ENCODE measurements at places on chromosomes 7 and 10.
A peak's percentile ranks its signal among the peaks of the same experiment; 100 is the strongest.

DNA sequence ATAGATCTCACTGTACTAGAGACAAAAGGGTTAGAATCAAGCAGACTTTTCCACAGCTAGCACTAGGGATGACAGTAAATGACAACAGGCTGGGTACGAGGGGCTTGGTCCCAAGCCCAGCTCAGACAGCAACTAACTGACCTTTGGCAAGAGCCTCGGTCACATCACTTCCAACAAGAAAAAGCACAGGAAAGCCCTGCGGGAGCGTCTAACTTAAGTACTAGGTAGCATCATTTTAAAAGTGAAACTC is 22.8 kb downstream of the CALML3 start:
- DNase-seq: no peak

DNA sequence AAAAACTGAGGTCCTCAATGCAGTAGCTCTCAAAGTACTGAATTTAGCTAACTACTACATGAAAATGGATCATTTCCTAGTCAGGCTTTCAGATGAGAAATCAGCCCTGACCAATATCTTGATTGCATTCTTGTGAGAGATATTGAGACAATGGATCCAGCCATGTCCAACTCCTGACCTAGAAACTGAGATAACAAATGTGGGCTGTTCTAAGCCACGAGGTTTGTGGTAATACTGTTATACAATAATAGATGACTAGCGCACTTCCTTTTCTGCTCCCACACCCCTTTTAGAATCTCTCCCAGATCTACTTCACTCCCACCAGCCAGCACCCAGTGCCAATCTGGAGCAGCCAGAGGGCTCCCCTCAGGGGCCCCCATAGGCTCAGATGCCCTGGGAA is 209.3 kb upstream of the KMT2E start:
- no peak for DNase-seq

DNA sequence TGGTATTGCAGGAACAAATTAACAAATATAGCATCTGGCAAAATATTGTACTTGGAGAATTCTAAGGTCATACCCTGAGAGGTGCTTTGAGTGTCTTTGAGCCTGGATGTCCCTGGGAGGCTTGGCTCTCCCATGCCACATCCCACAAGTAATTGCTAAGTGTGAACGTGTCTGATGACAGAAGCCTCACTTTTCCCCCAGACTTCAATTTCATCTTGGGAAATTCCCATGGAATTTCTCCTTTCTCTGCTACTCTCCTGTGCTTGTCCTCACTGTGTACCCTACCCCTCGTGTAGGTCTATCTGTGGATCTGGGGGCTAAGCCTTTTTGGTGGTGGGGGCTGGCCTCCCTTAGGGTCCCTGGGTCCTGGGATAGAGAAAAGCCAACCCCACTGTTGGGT is 293.3 kb downstream of the TCF7L2 start:
- DNase-seq: no peak

DNA sequence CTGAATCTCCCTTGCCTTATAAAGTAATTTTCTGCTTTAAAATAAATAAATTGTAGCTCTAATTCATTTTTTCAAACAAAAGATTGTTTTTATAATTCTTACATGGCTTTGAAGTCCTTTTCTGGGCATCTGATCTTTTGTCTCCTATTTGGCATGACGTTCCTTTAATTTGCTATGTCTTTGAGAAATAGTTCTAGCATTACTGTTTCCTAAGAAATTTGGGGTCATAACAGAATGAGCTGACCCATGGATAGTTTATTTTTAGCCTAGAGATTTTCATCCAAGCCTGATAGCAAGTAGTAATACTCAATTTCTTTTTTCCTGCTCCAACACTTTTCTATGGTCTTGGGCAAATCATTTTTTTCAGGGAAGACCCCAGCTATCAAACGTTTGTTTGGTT is 31.4 kb downstream of the CCDC71L start:
- DNase-seq: no peak

- no peak for DNase-seq
Observed at GRCh38 chr7:155580367-155580766, 34.0 kb upstream of the CNPY1 start.

DNA sequence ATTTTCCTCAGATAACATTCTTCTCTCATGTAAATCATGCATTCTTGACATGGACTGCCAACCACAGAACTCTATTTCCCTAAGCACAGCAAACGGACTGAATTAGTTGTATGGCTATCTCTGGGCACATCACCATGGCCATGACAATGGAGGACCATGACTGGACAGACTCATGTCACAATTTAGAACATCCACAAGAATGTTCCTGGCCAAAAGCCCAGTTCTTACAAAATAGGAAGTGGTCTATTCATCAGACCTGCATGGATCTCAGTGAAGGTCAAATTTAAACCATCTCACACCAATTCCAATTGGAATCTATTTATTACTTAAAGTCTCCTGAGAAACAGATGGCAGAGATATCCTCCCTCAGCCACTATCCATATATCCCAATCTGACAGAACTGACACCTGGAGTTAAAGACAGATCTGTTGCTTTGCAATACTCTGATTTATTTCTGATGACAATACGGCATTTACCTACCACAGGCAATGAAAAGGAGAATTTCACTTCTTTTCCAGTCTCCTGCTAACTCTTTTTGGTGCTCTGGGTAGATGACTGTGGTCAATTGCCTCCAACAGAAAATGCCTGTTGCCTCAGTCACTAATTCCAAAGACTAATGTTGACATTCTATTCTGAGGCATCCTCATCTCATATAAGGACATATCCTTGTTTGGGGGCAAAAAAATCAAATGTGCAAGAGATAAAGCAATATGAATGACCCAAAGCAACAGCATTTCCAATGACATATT is 254.8 kb downstream of the HTR7 start:
- DNase-seq: no peak

DNA sequence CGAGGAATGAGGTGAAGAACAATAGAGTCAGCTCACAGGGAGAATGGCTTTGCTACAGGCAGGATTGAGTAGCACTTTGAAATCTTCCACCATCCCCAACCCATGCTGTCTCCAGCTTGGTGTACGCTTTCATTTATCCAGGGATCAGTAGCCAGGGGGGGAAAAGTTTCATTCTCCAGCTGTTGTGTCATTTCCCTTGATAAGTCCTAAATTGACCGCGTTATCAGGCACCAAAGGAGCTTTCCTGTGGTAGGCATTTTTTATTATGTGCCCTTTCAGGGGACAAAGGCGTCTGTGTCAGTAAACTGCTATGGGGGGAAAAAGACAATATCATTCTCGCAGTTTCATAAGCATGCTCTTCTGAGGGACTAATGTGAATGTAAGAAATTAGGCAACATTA is 106.6 kb upstream of the YAE1 start:
- DNase-seq: no peak

- no peak for DNase-seq
Observed at GRCh38 chr7:17333221-17333620, 34.8 kb downstream of the AHR start.

DNA sequence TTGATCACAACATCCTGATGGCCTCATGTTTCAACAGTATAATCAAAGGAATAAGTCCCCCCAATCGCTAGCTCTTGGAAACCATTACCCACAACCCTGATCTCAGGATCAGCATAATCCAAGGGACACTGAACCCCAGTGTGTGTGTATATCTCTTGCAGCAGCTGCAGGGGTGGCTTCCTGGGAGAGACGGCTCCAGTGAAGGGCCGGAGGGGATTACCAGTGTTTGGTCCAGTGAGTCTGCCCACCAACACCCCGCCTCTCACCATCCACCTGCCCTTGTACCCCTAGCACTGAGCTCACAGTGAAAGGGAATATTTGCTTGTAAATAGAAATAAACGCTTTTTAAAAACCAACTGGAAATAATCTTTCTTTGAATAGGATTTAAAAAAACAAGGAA is 63.1 kb downstream of the FAM53B start:
- DNase-seq: no peak

- DNase-seq: no peak
Observed at GRCh38 chr7:38274486-38274885, 1.1 kb upstream of the TARP start.

DNA sequence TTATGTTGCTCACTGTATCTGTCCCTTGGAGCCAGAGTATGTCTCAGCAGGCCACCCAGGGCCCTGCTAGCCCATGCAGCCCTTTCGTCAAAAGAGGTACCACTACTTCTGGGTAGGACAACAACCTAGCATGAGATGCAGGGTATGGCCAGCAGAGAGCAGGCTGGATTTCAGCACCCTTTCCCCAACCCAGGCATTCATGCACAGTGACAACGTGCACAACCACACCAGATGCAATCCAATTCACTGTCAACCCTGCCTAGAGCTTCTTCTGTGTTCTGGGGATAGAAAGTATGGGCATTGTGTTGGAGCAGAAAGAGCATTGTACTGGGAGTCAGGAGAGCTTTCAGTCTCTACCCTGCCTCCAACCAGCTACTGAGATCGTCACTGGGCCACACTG is 37.9 kb downstream of the JAZF1 start:
- no peak for DNase-seq

- DNase-seq: no peak
Observed at GRCh38 chr10:69418052-69418752, 1.5 kb upstream of the TACR2 start.

- no peak for DNase-seq
Observed at GRCh38 chr7:22542254-22542653, 42.3 kb upstream of the STEAP1B start.

DNA sequence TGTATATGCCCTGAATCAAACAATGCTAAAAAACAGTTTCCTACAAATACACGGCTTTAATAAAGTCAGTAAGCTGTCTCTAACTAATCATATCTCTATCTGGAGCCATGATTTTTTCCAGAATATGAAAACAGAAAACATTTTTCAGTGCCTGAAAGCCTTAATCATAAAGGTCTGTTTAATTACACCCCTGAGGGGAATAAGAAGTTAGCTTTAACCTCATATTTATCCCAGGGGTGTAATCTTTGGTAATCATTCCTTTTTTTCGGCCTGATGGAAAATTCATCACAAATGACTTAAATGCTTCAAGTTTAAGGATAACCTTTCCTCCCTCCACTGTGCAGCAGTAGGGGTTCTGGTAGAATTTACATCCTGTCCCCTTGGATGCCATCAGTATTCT is 124.2 kb downstream of the ATE1 start:
- DNase-seq: no peak

- DNase-seq: no peak
Observed at GRCh38 chr7:106820321-106821217, 44.5 kb upstream of the PIK3CG start.

- DNase-seq: peak; percentile 37
Observed at GRCh38 chr7:5665094-5666025, 116.1 kb downstream of the RNF216 start.

GRCh38 chr7:64947252-64948000 is 43.4 kb downstream of the ZNF117 start:
- DNase-seq: no peak

DNA sequence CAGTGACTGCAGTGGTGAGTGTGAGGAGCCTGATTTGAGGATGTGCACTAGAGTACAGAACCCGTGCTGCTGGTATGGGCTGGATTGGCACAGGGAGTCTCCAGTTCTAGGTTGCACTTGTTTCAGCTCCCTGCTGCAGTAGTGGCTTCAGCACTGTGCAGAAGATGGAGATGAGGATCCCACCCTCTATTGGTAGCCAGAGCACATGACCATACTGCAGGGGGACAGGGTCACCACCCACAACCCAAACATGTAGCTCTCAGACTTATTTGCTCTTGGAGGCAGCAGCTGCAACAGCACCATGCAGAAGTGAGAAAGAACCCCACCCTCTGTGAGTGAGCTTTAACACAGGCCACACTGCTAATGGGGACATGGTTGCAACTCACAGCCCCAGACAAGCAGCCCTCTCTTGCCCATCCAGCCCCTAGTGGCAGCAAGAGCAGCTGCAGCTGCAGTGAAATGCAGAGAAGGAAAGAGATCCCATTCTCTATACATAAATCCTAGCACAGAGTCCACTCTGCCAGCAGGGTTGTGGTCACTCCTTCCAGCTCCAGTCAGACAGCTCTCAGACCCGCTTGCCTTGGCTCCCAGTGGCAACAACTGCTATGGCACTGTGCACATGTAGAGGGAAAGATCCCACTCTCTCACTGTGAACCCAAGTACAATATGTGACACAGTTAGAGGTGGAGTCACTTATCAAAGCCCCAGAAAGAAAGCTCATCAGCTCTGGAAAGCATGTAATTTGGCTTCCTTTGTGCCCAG is 51.4 kb upstream of the SCIN start:
- no peak for DNase-seq

DNA sequence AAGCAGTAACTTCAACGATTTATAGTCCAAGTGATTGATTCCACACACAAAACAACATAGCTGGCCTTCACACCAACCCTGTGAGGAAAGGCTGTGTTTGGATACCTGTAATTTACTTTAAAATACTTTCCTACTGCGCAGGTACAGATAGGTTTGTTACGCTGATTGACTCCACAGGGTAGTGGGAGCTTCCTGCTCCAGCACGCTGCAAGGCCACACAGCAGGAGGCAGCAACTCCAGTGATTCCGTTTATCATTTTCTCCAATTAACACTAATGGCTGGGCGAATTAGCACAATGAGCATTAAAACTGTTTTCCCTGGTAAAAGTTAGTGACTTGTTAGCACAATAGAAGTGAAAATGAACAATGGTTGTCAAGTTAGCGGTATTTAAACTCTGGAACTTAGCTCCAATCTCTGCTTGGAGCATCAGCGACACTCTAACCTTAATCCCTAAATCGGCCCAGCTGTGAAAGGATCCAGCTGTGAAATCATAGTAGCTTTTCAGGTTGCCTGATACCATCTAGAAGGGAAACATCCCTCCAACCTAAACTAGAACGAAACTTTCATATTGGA is 959 bp downstream of the DCLRE1C start:
- no peak for DNase-seq

GRCh38 chr7:50306494-50307367 is 2.2 kb downstream of the IKZF1 start:
- no peak for DNase-seq

- no peak for DNase-seq
Observed at GRCh38 chr7:129469930-129470329, 32.4 kb upstream of the SMKR1 start.

GRCh38 chr10:96406091-96406490 is 47.3 kb upstream of the OPALIN start:
- no peak for DNase-seq

- no peak for DNase-seq
Observed at GRCh38 chr7:113004726-113005454, 81.7 kb downstream of the GPR85 start.

GRCh38 chr7:1865571-1866255 is 195.6 kb downstream of the ELFN1 start:
- DNase-seq: no peak
